ENCODE measurements at places on chromosomes 6 and 20. TPM values are rescaled to one million over a fixed set of nuclear protein-coding genes. Genes with fewer than 3 reads are reported as not detected.

Gene TFAP2C
- not detected for total RNA-seq

Gene DZANK1
- total RNA-seq: 1.7 TPM

Gene SIGLEC1
- total RNA-seq: not detected

Gene PI16
- 1.8 TPM for total RNA-seq

Gene HTR1B
- 0.17 TPM for total RNA-seq

Gene GABRR1
- not detected for total RNA-seq

Gene HCRTR2
- not detected for total RNA-seq

Gene OR12D3
- total RNA-seq: not detected

Gene EBF4
- 0.89 TPM for total RNA-seq

Gene TCF15
- not detected for total RNA-seq

Gene EEF1E1
- 31.3 TPM for total RNA-seq

Gene TREM2
- not detected for total RNA-seq

Gene SPDEF
- total RNA-seq: not detected

Gene SLC17A2
- total RNA-seq: not detected

Gene NRN1
- total RNA-seq: 0.39 TPM

Gene FKBP1C
- total RNA-seq: 2.9 TPM

Gene MLN
- not detected for total RNA-seq

Gene KIF25
- total RNA-seq: 0.72 TPM

Gene UNC93A
- not detected for total RNA-seq

Gene SGK2
- 0.73 TPM for total RNA-seq
